ENCODE measurements at places on chromosomes 5 and 9.

DNA sequence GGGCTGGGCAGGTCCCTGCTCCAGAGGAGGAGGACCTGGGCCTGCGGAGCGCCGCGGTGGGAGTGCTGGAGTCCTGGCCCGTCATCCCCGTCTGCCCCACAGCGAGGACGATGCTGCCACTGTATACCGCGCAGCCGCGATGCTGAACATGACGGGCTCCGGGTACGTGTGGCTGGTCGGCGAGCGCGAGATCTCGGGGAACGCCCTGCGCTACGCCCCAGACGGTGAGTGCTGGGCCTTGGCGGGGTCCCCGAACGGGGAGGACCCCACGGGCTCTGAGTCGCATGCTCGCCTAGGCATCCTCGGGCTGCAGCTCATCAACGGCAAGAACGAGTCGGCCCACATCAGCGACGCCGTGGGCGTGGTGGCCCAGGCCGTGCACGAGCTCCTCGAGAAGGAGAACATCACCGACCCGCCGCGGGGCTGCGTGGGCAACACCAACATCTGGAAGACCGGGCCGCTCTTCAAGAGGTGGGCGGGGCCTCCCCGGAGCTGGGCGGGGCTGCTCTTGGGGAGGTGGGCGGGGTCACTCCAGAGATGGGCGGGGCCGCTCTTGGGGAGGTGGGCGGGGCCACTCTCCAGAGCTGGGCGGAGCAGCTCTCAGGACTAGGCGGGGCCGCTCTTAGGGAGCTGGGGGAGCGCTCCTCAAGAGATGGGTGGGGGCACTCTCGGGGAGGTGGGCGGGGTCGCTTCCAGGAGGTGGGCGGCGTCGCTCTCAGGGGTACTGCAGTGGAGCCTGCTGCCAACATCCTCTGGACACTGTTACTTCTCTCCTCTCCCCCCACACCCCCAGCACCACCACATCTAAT is 13.1 kb downstream of the LRRC26 start:
- DNase-seq = no peak

DNA sequence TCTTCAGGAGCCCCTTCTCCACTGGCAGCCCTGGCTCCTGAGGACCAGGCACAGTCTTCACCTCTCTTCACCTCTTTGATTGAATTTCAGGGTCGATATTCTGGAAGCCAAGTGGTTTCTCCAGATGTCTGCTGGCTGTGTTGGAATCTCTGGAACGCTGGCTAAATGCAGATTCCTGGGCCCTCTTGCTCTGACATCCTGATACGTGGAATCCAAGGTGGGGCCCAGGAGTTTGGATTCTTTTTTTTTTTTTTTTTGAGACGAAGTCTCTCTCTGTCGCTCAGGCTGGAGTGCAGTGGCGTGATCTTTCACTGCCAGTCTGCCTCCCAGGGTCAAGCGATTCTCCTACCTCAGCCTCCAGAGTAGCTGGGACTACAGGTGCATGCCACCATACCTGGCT is 26.8 kb upstream of the IER5L start:
- DNase-seq = no peak

DNA sequence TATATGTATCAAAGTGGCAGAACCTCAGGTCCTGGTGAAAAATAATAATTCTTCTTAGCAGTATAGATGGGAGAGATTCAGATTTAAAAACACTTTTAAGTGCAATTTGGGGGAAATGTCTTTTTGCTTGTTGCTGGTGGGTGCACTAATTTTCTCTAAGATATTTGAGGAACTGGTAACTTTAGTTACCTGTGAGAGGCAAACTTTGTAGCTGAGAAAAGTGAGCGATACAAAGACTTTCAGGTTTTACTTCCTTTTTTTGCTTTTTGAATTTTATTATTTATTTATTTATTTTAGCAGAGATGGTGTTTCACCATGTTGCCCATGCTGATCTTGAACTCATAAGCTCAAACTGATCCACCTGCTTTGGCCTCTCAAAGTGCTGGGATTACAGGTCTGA is 303.1 kb upstream of the PTGER4 start:
- no peak for DNase-seq

- no peak for DNase-seq
These were observed 3.3 kb upstream of the FBXW11 start for GRCh38 chr5:172009536-172010270.

DNA sequence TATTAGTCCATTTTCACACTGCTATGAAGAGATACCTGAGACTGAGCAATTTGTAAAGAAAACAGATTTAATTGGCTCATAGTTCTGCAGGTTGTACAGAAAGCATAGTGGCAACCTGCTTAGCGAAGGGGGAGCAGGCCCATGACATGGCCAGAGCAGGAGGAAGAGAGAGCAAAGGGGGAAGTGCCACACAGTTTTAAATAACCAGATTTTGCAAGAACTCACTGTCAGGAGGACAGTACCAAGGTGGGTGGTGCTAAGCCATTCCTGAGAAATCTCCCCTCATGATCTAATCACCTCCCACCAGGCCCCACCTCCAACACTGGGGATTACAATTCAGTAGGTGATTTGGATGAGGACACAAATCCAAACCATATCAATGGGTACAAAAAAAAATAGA is 16.8 kb upstream of the PCSK5 start:
- DNase-seq = peak; percentile 7

DNA sequence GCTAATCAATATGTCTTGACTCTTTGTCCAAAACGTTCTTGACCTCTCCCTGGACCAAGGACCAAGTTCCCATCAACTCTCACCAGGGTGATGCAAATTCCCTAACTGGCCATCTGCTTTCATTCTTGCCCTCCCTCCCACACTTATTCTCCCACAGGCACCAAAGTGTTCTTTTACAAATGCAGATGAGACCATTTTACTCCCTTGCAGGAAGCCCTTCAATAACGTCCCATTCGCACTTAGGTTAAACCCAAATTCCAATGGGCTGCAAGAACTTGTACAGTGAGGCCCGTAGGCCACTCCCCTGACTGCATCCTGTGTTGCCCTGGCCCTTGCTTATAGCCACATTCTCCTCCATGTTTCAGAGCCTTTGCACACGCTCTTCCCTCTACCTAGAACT is 7.3 kb downstream of the ARAP3 start:
- DNase-seq = no peak

GRCh38 chr9:135085830-135086546 is 1.5 kb upstream of the OLFM1 start:
- peak; percentile 86 for DNase-seq
